ENCODE measurements at places on chromosomes 5 and 9. TPM values are rescaled to one million over a fixed set of nuclear protein-coding genes. Genes with fewer than 3 reads are reported as not detected.
A peak's percentile ranks its signal among the peaks of the same experiment; 100 is the strongest.

DNA sequence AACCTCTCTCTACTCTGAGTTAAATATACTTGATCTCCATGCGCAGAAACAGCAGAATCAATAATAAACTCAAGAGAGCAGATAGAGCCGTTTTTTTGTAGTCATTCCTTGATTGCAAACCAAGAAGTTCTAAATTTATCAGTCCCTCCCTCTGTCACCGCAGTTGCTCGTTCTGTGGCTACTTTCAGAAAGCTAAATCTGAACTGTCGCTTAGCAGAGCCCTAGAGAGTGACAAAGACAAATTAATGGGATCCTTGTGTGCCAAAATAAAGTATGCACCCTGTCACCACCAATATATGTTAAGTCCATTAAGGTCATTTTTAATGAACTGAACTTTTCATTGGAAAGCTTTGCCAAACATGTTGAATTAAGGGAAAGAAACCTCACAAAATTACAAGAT, 218.3 kb downstream of the ADAMTSL1 start:
- DNase-seq: no peak

Gene LHFPL2
- polyA plus RNA-seq: 3.8 TPM

- no peak for DNase-seq
Measured at GRCh38 chr5:61620699-61621182, 288.7 kb downstream of the ZSWIM6 start.

Gene IFNA2
- polyA plus RNA-seq: not detected

- no peak for DNase-seq
Measured at GRCh38 chr9:99485459-99485858, 263.4 kb downstream of the SEC61B start.

DNA sequence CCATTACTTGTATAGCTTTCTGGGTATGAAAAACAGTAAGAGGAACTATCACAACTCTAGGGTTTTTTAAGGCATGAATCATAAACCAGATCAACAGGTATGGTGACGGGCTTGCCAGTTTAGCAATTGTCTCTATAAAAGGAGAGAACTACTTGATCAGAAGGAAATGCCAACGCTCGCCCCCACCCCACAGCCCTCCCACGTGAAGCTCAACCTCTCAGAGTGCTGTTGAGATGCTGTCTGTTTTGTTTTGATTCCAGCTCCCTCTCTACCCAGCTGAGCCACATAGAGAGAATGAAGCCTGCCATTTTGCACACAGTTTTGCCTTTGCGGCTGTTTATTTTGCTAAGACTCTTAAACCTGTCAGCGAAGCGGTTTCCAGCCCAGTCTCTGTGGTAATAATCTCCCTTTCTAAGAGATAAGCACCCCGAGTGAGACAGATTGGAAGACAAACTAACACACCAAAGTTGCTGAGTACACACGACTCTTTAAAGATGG, 257.9 kb upstream of the ANKRD55 start:
- DNase-seq: no peak

Gene CLINT1
- 89.1 TPM for polyA plus RNA-seq

GRCh38 chr5:168286386-168286785, 5.1 kb upstream of the WWC1 start:
- DNase-seq: no peak

Gene SPATA31D4
- polyA plus RNA-seq: not detected

DNA sequence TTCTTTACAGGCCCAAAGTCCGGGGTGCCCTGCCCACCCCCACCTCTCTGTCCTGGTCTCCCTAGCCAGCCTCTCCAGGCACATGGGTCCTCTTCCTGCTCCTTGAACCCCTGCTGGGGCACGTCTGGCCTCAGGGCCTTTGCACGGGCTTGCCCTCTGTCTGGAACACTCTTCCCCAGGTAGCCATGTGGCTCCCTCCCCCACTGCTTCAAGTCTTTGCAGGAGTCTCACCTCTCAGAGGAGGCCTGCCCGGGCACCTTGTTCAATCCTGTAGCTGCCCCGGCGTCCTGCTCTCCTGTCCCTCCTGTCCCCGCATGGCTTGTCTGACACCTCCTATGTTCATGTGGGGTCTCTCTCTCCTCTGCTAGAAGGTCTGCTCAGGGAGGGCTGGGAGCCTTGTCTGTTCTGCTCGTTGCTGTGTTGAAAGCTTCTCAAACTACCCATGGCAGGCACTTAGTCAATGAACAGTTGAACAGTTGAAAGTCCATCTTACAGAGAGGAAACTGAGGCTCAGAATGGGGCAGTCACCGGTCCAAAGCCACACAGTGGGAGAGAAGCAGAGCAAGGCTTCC, 241.4 kb downstream of the PBX3 start:
- DNase-seq: no peak

DNA sequence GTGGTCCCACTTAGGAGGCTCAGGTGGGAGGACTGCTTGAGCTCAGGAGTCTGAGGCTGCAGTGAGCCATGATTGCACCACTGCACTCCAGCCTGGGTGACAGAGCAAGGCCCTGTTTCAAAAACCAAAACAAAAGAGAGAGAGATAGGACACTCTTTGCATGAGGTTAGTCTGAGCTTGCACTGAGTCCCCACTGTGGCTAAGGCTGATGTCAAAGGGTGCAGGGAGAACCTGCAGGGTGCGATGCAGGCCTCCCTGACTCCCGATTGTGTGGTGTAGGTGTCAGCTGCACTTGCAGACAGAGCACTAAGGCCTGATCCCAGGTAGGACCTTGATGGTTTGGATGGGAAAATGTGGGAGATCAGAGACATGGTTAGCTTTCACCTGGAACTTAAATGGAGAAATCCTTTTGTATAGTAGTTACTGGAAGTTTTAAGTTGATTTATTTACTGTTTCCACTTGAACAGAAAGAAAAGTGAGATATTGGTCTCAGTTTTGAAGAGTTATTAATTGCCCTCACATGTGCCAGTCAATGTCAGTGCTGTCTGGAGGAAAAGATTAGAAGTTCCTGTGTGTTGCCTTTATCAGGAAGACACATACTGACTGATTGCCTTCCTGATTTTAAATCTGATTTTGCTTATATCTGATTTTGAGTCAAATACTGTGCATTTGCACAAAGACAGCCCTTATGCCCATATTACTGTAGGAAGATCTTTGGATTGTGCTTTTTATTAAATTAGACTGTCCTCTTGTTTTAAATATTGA, 260.0 kb downstream of the MAST4 start:
- DNase-seq: no peak

DNA sequence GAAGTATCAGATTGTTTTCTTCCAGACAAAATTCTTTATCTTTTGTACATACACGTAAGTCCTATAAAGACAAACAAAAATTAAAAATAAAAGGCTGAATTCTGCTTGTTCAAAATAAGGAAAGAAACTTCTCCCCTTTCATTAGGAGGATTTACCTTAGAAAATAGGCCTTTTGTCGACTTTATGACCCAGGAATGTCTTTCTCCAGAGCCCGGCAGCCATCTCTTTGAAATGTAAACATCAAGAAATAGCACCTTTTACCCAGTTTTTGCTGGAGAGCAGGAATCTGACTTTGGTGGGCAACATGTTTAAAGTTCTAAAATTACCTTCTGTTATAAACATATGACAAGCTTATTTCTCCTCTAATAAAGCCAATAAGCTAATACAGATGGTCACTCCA, 373.0 kb upstream of the FTMT start:
- DNase-seq: no peak

Gene EGFL7
- not detected for polyA plus RNA-seq

DNA sequence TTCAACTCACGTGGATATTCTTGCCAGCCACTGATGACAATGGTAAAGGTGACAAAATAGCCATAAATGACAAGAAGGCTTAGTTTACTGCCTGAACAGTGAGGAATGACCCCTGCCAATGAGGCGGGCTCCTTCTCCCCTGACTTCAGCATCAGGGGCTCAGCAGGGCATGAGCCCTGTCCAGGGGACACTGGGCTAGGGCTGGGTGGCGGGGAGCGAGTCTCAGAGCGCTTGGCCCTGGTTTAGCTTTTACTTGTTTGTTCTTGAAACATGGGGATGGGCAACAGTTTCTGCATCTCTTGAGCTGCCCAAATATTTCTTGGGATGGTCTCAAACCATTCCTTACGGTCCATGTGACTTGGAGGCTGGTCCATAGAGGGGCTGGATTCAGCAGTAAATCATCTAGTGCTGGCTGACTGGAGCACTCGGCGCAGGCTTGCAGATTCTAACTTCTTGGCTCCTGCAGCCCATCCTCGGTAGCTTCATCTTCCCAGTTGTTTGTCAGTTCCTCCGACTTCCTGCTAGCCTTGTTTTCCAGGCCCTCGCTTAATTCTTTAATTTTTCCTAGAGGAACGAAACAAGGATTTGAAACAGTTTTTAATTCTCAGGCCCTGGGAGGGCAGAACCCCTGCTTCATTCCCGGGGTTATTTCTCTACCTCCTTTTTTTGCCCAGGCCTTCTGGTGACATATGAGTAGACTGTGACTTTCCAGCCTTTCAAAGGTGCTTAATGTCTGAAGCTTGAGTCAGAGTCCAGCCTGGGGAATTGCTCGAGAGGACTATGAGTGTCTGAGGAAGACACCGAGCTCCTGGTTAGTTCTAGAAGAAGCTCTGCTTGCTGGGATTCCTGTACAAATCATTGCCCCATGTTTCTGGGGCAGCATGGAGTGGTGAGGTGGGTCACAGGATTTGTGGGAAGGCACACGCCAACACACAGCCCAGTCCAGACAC, 4.5 kb upstream of the HMCN2 start:
- no peak for DNase-seq

- DNase-seq: peak; percentile 48
Measured at GRCh38 chr5:163908253-163908652, 402.8 kb downstream of the MAT2B start.

DNA sequence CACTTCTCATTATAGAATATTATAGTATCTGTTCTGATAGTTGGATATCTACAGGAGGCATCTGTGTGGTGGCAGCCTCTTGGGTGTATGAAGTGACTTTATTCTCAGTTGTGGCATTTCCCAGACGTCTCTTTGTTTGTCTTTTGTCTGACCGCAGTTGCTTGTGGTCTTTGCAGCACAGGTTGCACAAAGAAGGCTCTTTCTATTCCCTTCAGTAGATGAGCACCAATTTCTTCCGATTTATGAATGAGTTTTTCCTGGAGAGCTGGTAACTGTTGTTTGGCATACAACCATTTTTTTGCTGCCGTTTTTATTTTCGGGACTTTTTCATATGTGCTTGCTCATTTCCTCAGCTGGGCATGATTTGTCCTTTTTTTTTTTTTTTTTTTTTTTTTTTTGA, 56.4 kb upstream of the MYO10 start:
- DNase-seq: no peak

Gene GRPEL2
- polyA plus RNA-seq: 1.1 TPM

DNA sequence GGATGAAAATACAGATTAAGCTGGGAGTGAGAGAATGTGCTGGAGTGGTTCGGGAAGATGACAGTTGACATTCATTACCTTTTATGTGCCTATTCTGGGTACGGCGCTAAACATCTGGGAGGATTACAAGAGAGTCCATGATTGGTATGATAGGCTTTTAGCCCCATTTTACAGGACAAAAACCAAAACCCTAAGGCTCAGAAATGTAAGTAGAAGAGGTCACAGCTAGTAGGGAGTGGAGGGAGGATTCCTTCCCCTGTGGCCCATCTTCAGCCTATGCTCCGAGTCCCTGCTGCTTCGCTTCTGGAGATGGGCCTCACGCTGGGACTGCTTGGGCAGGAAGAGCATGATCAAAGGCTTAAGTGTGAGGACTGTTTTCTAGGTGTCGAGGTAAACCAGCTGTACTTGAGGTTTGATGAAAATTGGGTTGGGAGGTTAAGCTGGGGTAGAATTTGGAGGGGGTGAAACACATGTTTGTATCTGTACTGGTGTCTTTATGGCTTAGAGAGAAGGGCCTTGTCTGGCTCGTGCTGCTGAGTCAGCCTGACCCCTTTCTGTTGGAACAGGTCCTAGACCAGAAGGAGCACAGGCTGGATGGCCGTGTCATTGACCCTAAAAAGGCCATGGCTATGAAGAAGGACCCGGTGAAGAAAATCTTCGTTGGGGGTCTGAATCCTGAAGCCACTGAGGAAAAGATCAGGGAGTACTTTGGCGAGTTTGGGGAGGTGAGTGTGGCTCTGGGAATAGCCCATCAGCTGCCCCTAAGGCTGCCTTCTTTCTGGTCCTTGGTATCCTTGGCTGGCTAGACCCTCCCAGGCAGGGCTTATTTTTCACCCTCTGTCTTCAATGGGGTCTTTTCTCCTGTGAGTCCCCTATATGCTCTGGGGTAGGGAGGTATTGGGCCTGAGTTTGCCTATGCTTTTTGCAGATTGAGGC, 2.1 kb downstream of the HNRNPAB start:
- peak; percentile 39 for DNase-seq
